Peyer's patch (tissue), 4 donors: ENCODE measurements at places on chromosomes 12 and 14. TPM values are rescaled to one million over a fixed set of nuclear protein-coding genes. Genes with fewer than 3 reads are reported as not detected.

DNA sequence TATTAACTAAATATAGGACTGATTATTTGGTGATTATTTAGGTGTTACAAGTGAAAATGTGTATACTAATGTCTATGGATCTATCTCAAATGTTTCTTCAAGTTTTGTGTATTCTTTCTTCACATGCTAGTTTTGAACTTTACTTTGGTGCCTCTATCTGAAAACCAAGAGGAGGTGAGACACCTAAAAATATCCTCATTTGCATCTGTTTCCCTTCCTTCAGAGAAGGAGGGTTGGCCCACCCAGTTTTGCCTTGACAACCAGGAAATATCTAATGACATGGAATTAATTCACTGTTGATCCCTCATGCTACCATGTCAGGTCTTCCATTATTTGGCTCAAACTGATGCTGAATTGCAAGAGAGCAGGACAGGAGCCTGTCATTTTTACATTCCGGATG is 500.4 kb downstream of the NELL2 start:
- H3K27ac ChIP-seq, result no peak overlapping the region
- no peaks in the 10 kb centered on the region for H3K27me3 ChIP-seq
- no peaks in the 10 kb centered on the region for H3K4me1 ChIP-seq
- DNase-seq, result no peak

- peak overlapping the region; percentile 22 for H3K27ac ChIP-seq
- H3K4me3 ChIP-seq, result no peak overlapping the region
- no peaks in the 10 kb centered on the region for H3K36me3 ChIP-seq
- DNase-seq, result no peak
- H3K4me1 ChIP-seq, result no peaks in the 10 kb centered on the region
- H3K27me3 ChIP-seq, result no peaks in the 10 kb centered on the region
These were observed 9.6 kb upstream of the GPR84 start for GRCh38 chr12:54373649-54374561.

DNA sequence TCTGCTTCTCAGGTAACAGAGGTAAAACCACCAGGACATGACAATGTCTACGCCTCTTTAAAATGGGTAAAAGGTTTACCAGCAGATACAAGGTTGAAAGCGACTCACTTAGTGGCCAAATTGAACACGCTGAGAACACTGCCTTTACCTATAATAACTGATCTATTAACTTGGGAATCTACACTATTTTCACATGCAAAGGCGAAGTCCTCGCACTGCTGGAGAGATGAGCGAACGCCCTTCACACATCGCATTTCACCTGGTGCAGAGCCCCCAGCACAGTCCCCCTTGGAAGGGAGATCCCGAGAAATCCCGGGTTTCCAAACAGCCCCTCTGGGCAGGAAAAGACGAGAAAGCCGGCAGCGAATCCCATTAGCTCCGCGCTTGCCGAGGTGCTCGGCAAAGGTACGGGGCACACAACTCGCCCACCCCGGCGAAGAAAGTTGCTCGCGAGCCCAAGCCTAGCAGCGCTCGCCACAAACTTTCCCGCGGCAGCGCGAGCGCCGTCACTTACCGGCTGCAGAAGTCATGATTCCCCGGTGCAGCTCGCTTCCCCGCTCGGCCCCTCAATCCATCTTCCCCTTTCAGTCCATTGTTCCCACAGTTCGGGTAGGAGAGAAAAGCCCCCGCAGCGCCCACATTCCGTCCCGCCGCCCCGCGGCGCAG is 423 bp downstream of the FGD6 start:
- no peaks in the 10 kb centered on the region for H3K36me3 ChIP-seq
- H3K4me3 ChIP-seq, result peak overlapping the region; percentile 85
- DNase-seq, result no peak
- peaks cover 18% of the 10 kb centered on the region for H3K4me1 ChIP-seq
- H3K27me3 ChIP-seq, result no peaks in the 10 kb centered on the region
- H3K27ac ChIP-seq, result peak overlapping the region; percentile 95

GRCh38 chr12:49296836-49297694 is 2.1 kb downstream of the PRPH start:
- no peak overlapping the region for H3K27ac ChIP-seq
- H3K27me3 ChIP-seq, result no peaks in the 10 kb centered on the region
- DNase-seq, result no peak
- H3K36me3 ChIP-seq, result no peaks in the 10 kb centered on the region
- peaks cover 11% of the 10 kb centered on the region for H3K4me1 ChIP-seq

- H3K4me3 ChIP-seq, result no peak overlapping the region
- DNase-seq, result no peak
- H3K4me1 ChIP-seq, result no peaks in the 10 kb centered on the region
- H3K27me3 ChIP-seq, result no peaks in the 10 kb centered on the region
These were observed 229.7 kb downstream of the TTC6 start for GRCh38 chr14:37824939-37825712.

DNA sequence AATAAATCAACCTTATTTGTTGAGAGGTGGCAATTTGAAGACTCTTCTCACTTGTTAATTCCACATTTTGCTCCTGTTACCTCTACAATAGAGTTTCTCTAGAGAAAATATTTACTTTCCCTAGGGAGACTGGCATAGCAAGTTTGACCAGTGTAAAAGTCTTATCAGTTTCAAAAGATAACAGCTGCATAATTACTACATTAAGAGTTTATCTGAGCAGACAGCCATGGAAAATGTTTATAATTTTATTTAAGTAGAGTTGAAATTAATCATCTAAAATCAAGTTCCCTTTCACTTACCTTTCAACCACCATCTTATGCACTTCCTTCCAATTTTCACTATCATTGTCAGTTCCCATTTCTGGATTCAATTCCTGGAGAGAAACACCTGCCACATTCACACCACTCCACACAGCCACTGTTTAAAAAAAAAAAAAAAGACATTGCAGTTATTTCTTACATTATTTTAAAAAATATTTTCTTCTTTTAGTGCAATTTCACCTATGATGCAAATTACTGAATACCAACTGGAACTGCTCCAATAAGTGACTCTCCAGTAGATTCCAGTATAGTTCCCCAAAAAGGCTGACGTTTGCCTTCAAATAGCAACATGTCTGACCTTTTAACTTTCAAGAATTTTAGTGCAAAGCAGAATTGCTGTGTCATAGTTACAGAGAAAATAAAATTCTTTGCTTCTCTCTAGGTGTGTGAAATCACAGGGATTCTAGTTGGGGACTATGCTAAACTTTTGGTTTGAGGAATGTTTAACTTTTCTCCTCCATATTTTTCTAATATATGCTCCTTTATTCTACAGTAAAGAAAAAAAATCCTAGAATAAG is 19.4 kb downstream of the LDHB start:
- no peak overlapping the region for H3K4me3 ChIP-seq
- no peaks in the 10 kb centered on the region for H3K36me3 ChIP-seq
- H3K4me1 ChIP-seq, result no peaks in the 10 kb centered on the region
- H3K27me3 ChIP-seq, result no peaks in the 10 kb centered on the region

DNA sequence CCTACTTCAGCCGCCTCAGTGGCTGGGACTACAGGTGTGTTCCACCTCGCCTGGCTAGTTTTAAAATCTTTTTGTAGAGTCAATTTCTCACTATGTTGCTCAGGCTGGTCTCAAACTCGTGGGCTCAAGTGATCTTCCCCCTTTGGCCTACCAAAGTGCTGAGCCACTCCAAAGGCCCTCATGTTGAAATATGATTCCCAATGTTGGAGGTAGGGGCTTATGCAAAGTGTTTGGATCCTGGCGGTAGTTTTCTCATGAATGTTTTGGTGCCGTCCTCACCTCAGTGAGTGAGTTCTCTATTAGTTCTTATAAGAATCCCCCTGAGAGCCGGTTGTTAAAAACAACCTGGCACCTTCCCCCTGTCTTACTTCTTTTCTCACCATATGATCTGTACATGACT is 784.6 kb downstream of the TMTC2 start:
- H3K27ac ChIP-seq, result no peak overlapping the region
- no peaks in the 10 kb centered on the region for H3K27me3 ChIP-seq
- no peaks in the 10 kb centered on the region for H3K4me1 ChIP-seq
- no peaks in the 10 kb centered on the region for H3K36me3 ChIP-seq

- no peaks in the 10 kb centered on the region for H3K4me1 ChIP-seq
- H3K27ac ChIP-seq, result no peak overlapping the region
- DNase-seq, result no peak
- no peaks in the 10 kb centered on the region for H3K36me3 ChIP-seq
- H3K27me3 ChIP-seq, result no peaks in the 10 kb centered on the region
- H3K4me3 ChIP-seq, result no peak overlapping the region
These were observed 67.8 kb downstream of the METTL25 start for GRCh38 chr12:82426081-82426480.

- peak; percentile 67 for DNase-seq
- peak overlapping the region; percentile 79 for H3K27ac ChIP-seq
These were observed 49.3 kb downstream of the NDUFA12 start for GRCh38 chr12:94954029-94954685.

GRCh38 chr12:57883700-57884099 is 37.2 kb upstream of the CTDSP2 start:
- H3K4me1 ChIP-seq, result no peaks in the 10 kb centered on the region
- H3K4me3 ChIP-seq, result no peak overlapping the region
- no peaks in the 10 kb centered on the region for H3K36me3 ChIP-seq
- no peak for DNase-seq
- no peak overlapping the region for H3K27ac ChIP-seq

GRCh38 chr12:65707051-65707450 is 117.2 kb upstream of the HMGA2 start:
- no peak overlapping the region for H3K27ac ChIP-seq
- no peak for DNase-seq
- no peaks in the 10 kb centered on the region for H3K27me3 ChIP-seq
- no peaks in the 10 kb centered on the region for H3K36me3 ChIP-seq

DNA sequence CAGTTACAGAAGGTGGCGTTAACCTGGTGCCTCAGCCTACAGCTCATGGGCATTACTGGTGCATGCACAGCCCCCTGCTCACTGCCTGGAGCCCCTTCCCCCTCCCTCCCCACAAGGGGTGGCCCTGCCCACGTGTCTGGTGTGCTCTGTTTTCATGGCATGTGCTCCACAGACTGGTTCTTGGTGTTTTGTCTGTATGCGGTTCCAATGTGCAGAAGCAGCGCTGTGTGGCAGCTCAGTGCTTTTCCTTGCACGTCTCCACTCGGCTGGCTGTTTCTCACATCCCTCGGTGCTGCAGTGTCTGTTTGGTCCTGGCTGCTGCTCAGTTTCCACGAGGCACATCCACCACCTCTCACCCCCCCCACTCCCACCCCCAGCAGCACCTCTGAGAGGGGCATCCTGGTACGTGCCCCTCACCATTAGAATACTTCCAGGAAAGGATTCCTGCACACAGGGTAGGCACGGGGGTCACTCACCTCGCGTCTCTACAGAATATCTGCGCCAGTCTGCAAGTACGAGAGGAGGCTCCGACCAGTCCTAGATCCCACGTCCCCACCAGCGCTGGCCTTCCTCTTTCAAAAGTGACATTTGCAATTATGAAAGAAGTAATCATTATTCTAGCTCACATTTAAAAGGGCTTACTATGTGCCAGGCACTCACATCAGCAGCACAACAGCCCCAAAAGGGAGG is 27.1 kb downstream of the DIO3 start:
- H3K27me3 ChIP-seq, result no peaks in the 10 kb centered on the region
- no peak overlapping the region for H3K27ac ChIP-seq
- no peak for DNase-seq

DNA sequence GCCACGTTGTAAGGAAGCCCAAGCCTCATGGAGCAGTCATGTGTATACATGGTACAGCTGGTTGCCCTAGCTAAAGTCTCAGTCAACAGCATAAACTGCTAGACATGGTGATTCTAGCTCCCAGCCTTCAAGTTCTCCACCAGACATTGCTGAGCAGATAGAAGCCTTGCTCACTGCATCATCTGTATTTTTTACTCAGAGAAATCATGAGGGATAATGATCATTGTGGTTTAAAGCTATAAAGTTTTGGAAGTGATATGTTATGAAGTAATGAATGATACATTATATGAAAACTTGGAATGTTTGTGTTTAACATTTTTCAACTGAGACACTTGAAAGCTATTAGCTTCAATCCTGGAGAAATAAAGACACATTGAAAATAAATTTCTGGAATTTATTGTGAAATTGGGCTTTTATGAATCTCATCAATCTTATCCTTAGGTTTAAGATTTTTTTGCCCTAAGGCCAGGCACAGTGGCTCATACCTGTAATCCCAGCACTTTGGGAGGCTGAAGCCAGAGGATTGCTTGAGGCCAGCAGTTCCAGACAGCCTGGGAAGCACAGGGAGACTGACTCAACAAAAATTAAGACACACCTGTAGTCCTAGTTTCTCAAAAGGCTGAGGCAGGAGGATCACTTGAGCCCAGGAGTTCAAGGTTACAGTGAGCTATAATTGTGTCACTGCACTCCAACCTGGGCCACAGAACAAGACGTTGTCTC is 5.6 kb upstream of the NFATC4 start:
- H3K27me3 ChIP-seq, result no peaks in the 10 kb centered on the region
- H3K27ac ChIP-seq, result no peak overlapping the region
- H3K4me3 ChIP-seq, result no peak overlapping the region
- H3K4me1 ChIP-seq, result peaks cover 9% of the 10 kb centered on the region
- no peak for DNase-seq
- no peaks in the 10 kb centered on the region for H3K36me3 ChIP-seq

DNA sequence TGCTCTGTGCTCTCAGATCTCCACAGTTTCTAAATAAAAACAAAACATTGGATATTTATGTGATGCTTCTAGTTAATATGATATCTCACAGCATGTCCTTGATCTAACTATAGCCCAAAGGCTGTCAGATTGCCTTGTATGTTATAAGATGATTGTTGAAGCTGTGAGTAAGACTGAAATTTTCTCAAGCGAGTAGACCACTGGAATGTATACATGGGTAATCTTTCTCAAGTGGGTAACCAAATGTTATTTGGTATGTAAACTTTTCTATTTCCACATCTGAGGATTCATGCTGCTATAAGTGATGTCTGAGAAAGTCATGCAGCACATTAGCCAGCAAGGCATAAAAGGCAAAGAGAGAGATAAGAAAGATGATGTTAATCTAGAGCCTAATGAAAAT is 886.7 kb downstream of the NRXN3 start:
- no peak for DNase-seq
- no peaks in the 10 kb centered on the region for H3K36me3 ChIP-seq
- H3K4me3 ChIP-seq, result no peak overlapping the region
- H3K27ac ChIP-seq, result no peak overlapping the region
- no peaks in the 10 kb centered on the region for H3K4me1 ChIP-seq
- H3K27me3 ChIP-seq, result no peaks in the 10 kb centered on the region

GRCh38 chr12:28611115-28611435 is 420.8 kb downstream of the CCDC91 start:
- H3K4me1 ChIP-seq, result no peaks in the 10 kb centered on the region
- no peak for DNase-seq
- no peak overlapping the region for H3K27ac ChIP-seq
- no peaks in the 10 kb centered on the region for H3K27me3 ChIP-seq

GRCh38 chr14:92760524-92760805 is 12.0 kb upstream of the LGMN start:
- H3K36me3 ChIP-seq, result no peaks in the 10 kb centered on the region
- H3K27me3 ChIP-seq, result no peaks in the 10 kb centered on the region
- no peaks in the 10 kb centered on the region for H3K4me1 ChIP-seq
- no peak overlapping the region for H3K4me3 ChIP-seq

- peak within 1 kb of the TSS; percentile 59 for H3K4me3 ChIP-seq
- peak; percentile 55 for DNase-seq
- no peaks in the 10 kb centered on the region for H3K36me3 ChIP-seq
- peaks cover 8% of the 10 kb centered on the region for H3K27me3 ChIP-seq
These were observed at the start of gene ST8SIA1 for GRCh38 chr12:22334410-22335100. Gene ST8SIA1 (minus strand): TSS chr12:22334707. CDS start chr12:22334232, 475 bp downstream.

- H3K4me3 ChIP-seq, result no peak overlapping the region
- no peaks in the 10 kb centered on the region for H3K27me3 ChIP-seq
- H3K4me1 ChIP-seq, result no peaks in the 10 kb centered on the region
These were observed 71.6 kb upstream of the AVPR1A start for GRCh38 chr12:63222582-63222981.

The AHSA1 gene
- 129 TPM for total RNA-seq

The KRT74 gene
- not detected for total RNA-seq

The CDK17 gene
- 41.2 TPM for total RNA-seq

The GMFB gene
- 60.9 TPM for total RNA-seq

The ISM2 gene
- total RNA-seq, result not detected

The AHNAK2 gene
- 10.6 TPM for total RNA-seq

The RNASE7 gene
- total RNA-seq, result not detected
